Stromal cell of bone marrow (primary cell): ENCODE measurements at places on chromosomes 11 and 22.

DNA sequence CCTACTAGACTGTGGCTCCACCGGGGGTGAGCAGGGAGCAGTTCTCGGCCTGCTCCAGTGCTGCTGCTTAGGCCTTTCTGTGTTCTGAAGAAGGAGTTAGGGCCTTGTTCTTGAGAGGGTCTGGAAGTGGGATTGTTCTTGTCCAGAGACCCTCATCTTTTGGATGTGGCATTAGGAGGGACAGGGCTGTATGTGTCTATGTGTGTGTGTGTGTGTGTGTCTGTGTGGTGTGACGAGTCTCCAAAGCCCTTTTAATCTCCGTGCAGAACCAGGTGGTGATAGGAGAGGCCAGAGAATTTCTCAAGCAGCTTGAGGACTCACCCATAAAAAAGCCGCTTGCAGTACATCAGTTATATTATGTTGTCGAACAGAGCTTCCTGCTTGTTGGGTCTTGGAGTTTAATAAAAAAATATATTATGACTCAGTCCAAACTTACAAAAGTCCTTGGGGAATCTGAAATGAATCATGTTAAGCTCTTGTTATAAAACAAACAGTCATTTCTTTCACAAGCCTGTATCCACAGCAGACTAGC lies 196.5 kb downstream of the TENM4 start:
- DNase-seq = peak; percentile 93

GRCh38 chr11:122882857-122883645 lies 492 bp downstream of the JHY start:
- DNase-seq = peak; percentile 8

DNA sequence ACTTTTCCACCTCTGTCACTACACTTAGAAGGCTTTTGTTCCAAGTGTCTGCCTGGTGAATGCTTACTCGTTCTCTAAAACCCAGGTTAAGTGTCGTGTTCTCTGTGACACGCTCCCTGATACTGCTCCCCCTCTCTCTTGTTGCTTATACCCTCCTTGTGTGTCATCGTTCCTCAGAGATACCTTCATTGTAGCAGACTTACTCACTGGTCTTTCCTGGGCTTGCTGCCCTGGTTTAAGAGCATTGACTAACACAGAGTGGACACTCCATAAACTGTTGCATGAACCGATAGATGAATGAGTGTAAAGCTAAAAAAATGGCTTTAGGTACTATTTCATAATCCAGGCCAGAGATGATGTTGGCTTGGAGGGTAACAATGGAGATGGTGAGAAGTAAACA lies 171.3 kb downstream of the GRIK4 start:
- peak; percentile 47 for DNase-seq

DNA sequence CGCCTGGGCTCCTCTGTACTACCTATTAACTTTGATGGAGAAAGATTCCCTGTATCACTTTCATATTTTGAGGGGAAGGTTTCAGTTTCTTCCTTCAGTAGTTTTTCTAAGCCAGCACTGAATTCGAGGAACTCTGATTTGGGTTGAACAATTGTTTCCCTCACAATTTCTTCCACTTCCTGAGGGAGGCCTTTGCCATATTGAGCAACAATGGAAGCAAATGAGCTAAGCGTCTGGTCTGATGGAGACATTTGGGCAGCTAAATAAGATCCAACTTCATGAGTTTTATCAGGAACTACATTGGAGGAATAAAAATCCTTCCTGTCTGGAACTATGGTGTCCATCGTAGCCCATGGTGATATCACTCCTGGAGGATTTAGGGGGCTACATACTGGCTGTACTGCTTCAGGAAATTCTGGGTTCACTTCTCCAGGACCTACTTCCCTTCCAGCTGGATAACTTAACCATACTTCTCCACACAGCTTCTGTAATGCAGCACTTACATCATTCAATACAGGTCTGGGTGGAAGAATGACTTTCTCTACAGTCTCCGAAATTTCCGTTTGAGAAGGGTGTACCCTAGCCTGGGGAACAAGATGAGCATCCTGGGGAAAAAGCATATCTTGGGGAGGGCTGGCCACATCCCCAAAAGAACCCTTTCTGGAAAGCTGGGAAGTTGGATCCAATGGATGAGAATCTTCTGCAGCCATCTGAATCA lies 38.9 kb upstream of the CCDC89 start:
- DNase-seq = no peak

GRCh38 chr11:78419327-78419726 lies 1.7 kb upstream of the GAB2 start:
- peak; percentile 97 for DNase-seq

- no peak for DNase-seq
Observed at GRCh38 chr11:11581481-11581880, 40.3 kb downstream of the GALNT18 start.

DNA sequence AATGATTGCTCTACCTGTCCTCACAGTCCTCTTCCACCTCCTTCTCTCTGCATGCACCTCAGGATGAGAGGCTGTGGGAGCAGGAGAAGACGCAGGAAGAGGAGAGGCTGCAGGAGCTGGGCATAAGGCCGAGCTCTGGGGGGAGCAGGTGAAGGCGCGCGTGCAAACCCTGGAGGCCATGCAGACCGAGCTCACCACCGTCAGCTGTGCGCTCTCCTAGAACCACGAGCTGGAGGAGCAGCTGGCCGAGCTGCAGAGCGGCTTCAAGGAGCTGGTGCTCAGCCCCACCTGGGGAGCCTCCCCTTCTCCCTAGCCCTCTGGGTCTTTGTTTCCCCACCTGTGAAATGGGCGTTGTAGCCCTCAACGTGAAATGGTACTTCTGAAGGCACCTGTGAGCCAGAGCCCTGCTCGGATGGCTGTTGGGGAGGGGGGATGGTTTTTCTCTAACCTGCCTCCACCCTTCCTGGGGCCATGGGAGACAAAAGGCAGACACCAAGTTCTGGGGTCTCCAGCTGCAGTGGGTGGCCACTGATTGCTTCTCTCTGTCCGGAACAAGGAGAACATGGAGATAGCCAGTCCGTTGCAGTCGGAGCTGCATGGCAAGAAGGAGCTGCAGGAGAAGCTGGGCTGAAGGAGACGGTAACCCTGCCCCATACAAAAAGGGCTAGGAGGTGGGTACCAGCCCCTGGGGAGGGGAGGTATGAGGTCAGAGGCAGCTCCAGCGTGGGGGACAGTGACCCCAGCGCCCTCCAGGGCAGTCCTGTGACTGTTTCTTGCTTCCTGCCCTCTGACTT lies 65.2 kb upstream of the A4GALT start:
- no peak for DNase-seq

DNA sequence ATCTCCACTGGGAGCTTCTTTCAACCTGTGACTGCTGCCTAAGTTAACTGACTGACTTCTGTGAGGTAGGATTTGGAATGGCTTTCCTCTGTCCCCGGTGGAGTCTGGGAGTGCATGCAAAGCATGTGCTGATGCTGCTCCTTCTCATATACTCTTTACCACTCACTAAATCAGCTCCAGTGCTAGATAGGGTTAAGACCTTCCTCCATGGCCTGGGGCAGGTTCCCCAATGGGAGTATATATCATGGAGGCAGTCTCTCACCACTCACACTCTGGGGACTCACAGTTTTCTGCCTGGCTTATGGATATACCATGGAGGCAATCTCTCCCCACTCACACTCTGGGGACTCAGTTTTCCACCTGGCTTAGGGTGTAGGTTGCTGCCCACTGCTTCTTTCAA lies 10.1 kb upstream of the FANCF start:
- DNase-seq = no peak

DNA sequence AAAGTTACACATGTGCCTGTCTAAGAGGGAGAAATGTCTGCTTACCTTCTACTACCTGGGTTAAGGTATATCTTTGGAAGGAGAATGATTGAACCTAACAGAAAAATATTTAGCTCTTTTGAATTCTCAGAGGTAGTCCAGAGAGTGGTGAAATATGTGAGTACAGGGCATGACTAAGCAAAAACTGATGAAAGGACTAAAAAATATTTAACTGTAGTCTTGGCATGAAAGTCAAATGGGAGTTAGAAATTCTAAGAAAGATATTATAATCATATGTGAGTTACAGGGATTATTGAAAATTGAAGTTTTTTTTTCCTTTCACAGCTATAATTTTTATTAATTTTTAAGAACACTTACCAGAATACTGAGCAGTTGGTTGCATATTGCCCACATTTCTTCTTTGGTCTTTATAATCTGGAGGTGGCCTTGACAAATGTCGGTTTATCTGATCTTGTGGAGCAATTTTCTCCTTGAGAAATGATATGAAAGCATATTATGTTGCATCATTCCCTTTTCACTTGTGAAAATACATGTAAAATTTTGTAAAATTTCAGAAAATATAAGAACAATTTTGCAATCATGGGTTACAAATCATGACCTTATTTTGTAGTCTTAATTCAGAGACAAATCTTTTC lies 61.4 kb upstream of the MTMR2 start:
- DNase-seq = no peak

GRCh38 chr22:21038405-21038804 lies 6.0 kb upstream of the SLC7A4 start:
- DNase-seq = no peak

DNA sequence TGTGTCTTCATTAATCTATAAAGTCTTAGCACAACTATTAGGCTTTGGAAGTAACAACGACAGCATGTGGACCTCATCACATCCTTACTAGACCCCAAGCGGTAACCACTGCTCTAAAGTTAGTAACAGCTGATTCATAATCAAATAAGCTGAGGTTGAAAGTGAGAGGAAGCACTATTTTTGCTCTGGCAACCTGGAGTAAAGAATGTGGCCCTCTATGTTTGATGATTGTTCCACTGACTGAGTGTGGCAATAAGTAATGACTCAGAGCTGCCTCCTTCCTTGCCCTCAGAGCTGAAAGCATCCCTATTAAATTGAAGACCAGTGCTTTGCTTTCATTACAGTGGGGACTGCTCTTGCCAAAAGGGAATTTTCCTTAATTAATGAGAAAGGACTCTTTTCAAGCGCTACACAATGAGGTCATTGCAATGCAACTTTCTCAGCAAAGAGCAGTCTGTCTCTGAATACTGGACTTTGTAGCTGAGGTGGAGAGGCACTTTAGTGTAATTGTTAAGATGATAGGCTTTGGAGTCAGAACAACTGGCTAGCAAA lies 906.1 kb upstream of the RAG2 start:
- peak; percentile 57 for DNase-seq

GRCh38 chr22:17921871-17922821 lies 102.2 kb downstream of the MICAL3 start:
- DNase-seq = no peak

DNA sequence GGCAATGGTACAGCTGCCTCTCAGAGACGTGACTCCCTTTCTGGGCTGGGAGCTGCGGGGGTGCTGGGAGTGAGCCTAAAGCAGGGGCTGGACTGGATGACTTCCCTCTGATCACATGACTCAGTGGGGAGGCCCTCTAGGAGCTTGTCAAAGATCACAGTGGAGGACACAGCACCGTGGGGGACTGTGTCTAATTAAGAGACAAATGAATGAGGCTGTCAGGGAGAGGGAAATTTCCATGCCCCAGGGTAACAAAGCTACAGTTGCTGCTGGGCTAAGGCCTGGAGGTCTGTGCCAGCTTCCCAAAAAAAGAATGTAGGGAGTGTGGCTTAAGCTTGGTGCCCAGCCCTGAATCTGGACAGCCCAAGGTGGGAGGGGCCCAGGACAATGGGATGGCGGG lies 262.8 kb upstream of the PLET1 start:
- DNase-seq = no peak

- DNase-seq = no peak
Observed at GRCh38 chr11:57543593-57543992, 6.2 kb downstream of the SMTNL1 start.

GRCh38 chr11:121741761-121742361 lies 289.1 kb upstream of the SORL1-AS1 start:
- no peak for DNase-seq

DNA sequence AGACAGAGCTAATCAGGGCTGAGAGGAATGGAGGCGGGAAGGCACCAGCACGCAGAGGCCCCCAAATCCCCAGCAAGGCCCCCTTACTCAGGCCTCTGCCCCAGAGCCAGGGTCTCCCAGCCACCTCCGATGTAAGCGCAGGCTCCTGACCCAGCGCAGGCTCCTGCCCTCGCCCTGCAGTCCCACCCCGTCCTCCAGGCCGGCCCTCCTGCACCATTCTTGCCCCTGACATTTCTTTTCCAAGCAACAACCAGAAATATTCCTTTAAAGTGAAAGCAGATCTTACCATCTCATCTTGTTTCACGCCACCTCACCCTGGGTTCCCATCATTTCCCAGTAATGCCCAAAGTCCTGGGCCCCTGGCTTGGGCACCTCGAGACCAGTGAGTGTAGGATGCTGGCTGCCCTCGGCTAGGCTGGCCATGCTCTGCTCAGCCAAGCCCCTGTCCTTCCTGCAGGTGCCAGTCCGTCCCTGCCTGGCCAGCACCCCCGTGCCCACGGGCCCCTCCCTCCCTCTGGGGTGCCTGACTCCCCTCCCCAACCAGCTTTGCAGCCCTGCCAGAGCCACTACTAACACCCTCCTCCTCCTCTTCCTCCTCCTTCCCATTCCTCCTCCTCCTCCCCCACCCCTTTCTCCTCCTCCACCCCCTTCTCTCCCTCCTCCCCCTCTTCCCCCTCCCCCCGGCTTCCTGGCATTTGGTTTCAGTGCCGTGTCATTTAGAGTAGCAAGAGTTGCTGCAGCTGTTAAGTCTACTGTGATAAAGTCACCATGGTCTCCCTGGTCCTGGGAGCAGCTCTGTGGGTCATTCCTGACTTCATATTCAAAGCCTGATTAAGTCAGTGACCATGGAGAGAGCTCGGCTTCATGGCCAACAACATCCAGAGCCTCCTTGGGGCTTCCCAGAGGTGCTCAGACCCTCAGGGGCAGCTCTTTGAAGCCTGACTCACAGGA lies 78.7 kb downstream of the PIWIL3 start:
- DNase-seq = no peak

- DNase-seq = no peak
Observed at GRCh38 chr22:31977141-31977841, 33.0 kb downstream of the YWHAH start.

DNA sequence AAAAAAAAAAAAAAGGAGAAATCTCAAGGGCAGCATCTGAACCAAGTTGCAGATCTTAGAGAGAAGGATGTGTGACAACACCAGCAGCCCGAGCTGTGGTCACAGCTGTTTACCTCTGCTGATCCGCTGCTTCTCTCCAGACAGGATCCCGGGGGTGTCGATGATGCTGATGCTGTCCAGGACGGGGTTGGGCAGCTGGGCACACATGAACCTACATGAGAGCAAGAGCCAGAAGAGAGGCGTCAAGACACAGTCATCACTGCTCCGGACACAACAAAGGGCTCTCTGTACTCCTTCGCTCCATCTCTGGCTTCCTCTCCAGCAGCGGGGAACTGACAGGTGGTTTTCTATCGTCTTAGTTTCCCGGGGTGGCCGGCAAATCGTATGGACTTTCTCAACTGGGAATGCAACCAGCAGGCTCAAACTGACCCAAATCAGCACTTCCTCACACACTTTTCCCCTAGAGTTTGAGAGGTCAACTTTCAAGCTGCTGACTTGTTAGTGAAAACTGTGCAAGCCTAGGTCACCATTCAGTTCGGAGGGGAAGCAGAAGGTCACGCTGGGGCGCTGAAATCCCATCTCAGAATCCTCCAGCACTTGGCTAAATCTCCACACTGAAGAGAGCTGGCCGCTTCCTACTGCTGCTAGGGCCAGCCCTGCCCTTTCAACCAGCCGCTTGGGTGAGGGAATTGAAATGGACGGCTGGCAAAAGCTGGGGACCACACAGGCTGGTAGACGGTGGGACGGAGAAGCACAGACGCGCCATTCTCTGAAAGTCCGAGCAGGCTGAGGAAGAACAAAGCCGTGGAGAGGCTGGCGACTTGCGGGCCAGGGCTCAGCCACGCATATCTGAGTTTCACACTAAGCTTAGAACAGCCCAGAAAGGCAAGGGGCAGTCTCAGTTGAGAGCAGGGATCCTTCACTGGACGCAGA lies 3.8 kb downstream of the EHD1 start:
- no peak for DNase-seq

GRCh38 chr22:19128009-19128401 lies 3.1 kb upstream of the TSSK2 start:
- DNase-seq = no peak
